ENCODE measurements at places on chromosomes 11 and 22.

DNA sequence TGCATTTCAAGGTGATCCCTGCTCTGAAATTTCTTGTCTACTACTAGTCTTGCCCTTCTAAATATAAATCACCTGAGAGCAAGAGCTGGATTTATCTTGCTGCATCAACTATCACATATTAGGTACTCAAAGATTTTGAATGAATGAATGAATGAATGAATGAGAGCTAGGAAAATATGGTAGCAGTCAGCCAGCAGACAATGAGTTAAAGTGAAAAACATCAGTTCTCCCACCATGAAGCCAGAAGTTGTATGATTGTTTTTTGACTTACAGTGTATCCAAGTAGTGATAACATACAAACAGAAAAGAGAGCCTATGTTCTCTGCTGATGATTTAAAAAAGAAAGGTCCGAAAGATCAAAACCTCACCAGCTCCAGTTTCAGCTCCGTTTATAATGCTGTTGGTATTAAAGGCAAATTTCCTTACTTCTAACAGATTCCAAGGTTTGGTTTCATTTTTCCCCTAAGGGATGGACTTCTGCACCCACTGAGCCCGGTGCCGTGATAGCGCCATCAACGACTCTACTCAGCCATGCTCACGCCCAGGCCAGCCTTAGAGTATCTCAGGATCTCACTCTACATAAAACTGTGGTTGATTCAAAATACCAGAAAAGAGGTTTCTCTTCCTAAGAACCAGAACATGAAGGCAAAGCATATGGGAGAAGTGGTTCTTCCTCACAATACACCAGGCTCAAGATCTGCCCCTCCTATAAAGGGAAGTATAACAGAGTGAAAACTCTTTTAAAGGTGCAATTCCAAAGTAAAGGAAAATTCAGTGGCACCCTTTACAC, 92.0 kb downstream of the SGSM3 start:
- DNase-seq, result no peak

- peak; percentile 24 for DNase-seq
Measured at GRCh38 chr22:40345815-40346184, 500 bp upstream of the ADSL start.

DNA sequence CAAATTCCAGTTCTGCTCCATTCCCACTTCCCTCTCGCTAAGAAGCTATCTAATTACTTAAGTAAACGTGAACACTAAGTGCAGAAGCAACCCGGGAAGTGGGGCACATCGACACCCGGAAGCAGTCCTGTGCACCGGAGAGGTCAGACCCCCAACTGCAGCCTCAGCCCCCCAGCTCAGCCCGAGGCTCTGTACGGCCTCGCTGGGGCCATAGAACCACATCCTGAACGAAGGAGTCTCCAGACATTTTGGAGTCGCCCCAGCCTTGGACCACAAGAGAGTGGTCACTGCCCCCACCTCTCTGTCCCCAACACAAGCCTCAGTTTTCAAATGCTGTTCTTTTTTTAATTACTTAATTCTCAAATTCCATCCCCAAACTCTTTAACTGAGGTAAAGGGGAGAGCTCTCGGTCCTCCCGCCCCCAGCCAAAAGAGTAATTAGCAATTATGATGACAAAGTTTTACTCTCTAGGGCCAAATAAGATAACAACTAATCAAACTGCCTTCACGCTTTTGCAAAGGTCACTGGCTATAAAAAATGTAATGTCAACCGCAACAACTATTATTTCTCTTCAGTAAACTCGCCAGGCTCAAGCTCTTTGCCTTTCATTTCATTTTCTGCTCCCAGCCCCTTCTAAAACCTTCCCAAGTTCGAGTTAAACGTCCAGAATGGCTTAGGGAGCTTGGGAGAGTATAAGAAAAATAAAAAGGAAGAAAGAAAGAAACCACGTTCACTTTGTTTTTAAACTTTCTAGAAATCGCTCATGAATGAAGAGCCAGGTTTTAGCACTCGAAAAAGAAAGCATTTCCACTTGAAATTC, 2.2 kb downstream of the PAX6 start:
- DNase-seq, result no peak

DNA sequence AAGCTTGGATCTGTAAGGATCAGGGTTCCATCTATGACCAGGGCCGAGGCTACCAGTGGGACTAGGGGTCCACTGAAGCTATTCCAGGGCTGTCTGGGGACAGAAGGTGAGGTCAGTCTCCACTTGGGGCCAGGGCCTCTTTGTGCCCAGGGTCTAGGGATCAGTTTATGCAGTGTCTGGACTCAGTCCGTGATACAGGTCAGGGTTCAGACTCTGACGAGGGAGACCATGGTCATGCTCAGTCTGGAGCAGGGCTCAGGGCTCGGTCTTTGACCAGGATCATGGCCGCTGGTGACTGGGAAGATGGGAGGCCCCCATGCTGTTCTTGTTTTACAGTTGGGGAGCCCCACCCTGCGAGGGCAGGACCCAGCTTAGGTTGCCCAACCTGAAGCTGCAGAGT, 11.8 kb downstream of the TSSC4 start:
- no peak for DNase-seq

DNA sequence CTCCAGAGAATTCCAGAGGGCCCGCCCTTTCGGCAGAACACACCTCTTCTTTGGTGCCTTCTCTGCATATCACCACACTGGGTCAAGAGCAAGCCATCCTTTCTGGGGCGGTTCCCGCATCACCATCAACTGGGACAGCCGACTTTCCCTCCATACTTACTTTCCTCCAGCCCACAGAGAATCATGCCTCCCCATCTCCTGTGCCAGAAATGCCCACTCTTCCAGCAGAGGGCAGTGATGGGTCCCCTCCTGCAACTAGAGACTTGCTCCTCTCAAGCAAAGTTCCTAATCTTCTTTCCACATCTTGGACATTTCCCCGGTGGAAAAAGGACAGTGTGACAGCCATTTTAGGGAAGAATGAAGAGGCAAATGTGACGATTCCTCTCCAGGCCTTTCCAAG, 157.7 kb downstream of the C11orf91 start:
- DNase-seq, result no peak
